ENCODE measurements at places on chromosomes 12 and 14.

- DNase-seq, result no peak
Measured at GRCh38 chr14:32306549-32306948, 22.5 kb upstream of the AKAP6 start.

DNA sequence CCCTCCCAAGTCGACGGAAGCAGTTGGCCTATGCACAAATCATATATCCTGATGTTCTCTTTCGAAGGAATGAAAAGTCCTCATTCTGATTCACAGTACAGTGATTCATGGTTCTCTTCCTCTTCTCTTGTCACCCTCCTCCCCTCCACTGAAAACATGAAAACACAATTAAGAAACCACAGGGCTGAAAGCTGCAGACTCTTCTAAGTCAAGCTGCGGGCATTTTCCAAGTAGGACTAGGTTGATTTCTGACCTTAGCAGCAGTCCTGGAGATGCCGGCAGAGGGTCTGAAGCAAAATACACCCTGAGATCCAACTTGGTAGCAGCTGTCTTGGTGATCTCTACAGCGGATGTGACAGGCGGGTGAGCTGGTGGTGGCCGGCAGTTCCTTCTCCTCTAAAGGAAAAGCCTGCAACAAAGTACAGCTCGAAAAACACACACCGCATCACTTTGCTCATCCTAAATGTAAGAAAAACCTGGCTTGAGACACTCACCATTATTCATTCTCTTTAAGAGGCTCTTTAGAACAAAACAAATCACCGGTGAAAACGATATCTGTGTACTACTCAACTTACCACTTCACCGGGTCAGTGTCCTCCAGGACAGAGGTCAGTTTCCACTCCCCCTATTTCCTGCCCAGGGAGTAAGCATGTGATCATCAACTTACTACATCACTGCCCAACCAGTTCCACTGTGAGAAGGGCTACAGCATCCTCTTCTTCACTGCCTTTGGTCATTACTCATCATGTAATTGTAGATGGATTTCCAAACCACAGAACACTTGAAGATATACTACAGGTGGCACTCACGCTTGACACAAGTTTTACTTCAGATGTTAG is 6.0 kb downstream of the TMCC3 start:
- DNase-seq, result no peak

DNA sequence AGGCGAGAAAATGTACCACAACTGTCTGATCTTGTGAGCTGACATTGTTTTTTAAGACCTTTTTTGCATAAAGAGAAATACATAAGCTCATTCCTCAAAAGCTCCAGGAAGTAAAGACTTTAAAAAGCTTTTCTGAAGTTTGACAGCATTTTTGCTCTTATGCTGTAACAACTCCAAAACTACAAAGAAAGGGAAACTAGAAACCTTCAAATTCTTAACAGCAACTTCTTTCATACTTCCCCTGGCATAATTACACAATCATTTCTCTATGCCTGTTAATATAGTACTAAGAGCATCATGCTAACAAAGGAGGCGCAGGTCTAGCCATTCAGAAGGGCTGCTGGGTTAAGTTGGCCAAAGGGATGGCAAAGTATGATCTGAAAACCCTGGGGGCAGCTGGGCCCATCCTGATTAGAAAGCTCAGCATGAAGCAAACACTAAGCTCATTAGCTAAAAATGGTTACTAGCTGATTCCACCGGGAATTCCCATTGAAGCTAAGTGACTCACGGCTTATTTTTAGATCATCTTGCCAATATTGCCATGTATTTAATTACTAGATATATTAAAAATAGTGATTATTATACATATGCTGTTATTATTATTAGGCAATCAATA is 26.1 kb upstream of the ANP32D start:
- DNase-seq, result no peak

- DNase-seq, result peak; percentile 13
Measured at GRCh38 chr14:23352506-23353432, at the start of gene SLC22A17. TSS of gene SLC22A17 (minus strand) at chr14:23352887.

GRCh38 chr14:71284048-71284447 is 376.8 kb downstream of the PCNX1 start:
- DNase-seq, result no peak

Measured in activated CD8-positive, alpha-beta memory T cell treated with anti-CD3 and anti-CD28 coated beads for 4 hours (primary cell).